AG09319 (cell line): ENCODE measurements at places on chromosomes 6 and 20.

GRCh38 chr20:49337357-49337756 lies 59.5 kb upstream of the ZNFX1 start:
- no peak for DNase-seq

DNA sequence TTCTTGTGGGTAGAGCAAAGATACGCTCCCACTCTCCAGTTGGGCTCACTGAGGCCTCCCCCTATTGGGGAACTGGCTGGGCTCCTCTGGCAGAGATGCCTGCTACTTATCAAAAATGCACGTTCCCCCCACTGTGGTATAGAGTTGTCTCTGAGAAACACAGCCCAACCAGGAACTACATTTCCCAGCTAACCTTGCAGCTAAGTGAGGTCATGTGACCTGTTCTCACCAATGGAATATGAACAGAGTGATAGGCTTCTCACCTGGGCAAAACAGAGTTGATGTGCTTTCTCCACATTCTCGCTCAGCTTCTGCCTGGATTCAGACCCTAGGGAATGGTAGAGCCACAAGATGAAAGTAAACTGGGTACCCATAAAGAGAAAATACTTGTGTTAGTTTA lies 49.1 kb upstream of the PTPRT start:
- DNase-seq, result no peak

DNA sequence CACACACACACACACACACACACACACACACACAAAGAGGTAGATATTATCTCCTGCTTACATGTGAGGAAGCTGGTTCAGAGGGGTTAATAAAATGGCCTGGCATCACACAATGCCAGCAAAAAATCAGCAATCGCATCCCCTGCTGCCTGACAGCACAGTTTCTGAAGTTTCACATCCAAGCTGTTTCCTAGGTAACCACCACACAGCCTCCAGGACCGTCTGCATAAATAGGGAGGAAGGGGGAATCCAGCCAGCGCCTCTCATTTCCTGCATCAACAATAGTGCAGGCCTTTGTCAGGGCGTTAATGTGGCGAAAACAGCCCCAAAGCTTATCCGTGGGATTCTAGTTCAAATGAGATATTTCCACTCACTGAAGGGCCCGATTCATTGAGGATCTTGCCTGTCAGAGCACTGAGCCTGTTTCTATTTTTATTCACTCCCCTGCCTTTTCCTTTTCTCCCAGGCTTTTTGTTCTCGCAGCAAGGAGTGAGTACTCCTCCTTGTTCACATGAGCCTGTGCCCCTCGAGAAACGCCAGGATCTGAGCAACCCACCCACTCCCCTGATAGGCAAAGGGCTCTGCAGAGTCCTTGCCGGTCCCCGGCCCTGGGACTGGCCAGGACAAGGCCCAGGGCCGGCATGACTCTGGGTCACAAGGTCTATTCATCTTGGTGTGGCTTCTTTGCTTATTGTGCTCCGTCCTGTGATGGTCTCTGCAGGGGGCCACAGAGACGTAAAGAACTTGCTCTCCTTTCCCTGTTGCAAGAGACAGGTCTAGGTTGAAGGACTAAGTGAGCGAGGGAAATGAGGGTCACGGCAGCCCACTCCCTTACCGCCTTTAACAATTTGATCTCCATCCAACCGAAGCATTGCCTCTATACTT lies 32.7 kb downstream of the TUBB2B start:
- no peak for DNase-seq

GRCh38 chr20:50654904-50655303 lies 36.4 kb downstream of the RIPOR3 start:
- DNase-seq, result no peak

DNA sequence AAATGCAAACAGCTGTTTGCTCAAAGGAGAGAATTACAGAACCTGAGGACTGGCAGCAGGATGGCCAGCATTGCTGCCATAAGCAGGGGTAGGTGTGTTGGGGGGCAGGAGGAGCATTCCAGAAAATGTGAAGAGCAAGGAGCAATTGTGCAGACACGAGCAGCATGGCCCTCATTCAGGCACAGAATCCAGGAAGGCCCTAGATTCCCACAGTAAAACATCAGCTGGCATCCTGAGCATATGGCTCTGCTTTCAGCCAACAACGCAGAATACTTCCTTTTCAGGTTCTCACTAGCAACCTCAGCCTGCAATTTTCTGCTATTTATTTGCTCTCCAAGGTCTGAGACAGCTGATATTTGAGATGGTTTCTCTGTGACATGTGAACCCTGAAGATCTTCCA lies 243.4 kb upstream of the POU3F2 start:
- DNase-seq, result no peak

DNA sequence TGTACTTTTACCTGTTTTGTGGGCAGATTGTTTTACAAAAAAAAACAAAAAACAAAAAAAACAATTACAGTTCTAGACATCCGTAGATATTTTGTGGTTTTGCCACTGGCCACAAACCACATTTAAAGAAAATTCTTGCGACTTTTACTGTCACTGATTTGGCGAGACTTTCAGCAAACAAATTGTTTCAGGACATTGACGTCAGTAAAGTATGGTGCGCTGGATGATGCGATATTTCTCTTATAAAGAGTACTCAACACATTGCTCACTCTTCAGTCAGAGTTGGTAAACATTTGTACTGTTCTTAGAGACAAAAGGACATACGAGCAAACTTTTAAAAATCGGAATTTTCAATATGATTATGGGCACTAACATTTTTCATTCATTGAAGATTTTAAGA lies 229.8 kb downstream of the HAO1 start:
- no peak for DNase-seq

DNA sequence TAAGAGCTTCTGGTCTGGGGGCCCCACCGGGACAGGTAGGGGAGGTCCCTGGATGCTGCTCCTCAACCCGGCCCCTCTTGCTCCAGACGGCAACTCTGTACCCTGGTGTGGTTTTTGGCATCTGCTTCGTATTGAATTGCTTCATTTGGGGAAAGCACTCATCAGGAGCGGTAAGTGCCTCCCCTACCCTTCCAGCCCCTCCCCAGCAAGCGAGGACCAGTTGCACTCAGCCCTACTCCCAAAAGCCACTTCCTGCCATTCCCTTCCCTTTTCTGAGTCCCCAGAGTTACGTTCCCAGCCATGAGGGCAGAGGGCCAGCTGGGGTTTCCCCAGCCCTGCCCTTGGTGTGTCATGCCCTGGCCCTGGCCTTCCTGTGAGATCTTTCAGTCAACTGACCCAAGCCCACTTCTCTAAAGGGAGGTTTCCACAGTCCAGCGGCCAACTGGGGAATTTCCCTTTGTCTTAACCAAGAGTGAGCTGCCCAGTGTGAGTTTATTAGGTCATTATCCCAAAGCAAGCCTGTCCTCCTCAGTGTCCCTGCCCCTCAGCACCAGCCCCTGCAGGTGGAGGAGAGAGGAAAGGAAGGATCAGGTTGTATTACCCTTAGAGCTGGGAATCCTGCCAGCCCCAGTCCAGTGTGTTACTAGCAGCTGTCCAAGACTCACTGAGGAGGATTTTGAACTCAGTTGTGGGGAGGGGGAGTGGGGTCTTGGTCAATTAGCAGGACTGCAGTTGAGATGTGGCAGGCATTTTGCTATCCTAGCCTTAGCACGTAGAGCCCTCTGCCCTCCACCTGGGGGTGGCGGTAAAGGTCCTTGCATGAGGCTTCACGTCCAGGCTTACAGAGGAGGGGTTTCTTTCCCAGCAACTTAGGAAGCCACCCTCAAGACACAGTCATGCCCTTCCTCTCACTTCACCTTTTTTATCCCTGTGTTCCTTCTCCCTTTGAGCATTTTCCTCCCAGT lies 45.8 kb downstream of the TM9SF4 start:
- DNase-seq, result peak; percentile 63

DNA sequence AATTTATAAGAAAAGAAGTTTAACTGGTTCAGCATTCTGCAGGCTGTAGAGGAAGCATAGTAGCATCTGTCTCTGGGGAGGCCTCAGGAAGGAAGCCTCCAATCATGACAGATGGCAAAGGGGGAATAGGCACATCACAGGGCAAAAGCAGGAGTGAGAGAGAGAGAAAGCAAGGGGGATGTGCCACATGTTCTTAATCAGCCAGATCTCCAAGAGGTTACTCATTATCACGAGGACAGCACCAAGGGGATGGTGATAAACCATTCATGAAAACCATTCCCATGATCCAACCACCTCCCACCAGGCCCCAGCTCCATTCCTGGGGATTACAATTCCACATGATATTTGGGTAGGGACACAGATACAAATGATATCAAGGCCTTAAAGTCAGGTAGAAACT lies 217.5 kb upstream of the TCF21 start:
- DNase-seq, result no peak
